GM20000 (cell line): ENCODE measurements at places on chromosomes 6 and 20.

DNA sequence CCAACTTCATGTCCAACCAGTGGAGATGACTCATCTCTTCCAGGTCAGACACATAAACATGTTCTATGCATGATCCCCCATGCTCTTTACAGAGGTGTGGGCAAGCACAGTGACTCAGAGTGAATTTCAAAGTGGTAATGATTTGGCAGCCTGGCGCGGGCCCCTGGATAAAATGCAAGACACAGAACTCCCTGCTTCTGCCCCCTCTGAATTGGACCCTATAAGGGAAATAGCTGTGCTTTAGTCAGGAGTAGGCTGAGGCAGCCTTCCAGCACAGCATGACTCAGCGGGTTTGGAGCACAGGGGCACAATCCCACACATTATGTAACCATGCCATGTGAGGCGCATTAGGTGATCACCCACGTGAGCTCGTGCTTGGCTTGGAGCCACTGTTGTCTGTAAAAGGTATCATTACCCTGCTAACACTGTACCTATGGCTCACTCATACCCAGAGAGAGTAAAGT, 127.4 kb downstream of the C6orf118 start:
- DNase-seq = no peak

DNA sequence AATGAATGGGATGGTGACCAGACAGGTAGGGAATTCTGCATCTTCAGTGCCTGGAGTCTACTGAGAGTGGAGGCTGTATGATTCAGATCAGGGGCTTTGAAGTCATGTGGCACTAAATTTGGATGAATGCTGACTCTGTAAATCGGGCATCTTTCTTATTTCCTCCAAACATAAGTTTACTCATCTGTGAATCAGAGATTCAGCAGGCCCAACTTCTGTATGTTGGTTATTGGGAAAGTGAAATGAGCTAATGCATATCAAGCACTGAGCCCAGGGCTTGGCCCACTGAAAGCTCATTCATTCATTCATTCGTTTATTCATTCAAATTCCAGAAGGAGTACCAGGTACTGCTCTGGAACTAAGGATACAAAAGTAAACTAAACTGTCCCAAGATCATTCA, 192.3 kb upstream of the RIN2 start:
- no peak for DNase-seq

- DNase-seq = no peak
These were observed 63.2 kb downstream of the PYGB start for GRCh38 chr20:25310921-25311728.

DNA sequence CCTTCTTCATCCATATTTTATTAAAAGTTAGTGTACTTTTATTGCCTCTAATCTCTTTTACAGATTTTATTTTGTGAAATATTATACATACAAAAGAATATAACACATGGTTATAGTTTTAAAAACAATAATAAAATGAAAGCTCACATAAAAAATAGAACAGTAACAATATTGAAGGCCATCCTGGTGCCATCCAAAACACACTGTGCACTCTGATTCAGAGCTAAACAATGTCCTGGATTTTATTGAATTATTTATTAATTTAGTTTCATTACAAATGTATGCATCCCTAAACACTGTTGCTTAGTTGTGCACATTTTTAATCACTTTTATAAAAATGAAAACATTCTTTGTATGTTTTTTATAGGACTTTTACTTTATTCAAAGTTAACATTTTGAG, 32.9 kb downstream of the RNF217 start:
- DNase-seq = no peak

GRCh38 chr20:36304786-36305495, 1.2 kb upstream of the DLGAP4 start:
- DNase-seq = no peak
